ENCODE measurements at places on chromosomes 1 and 21. TPM values are rescaled to one million over a fixed set of nuclear protein-coding genes. Genes with fewer than 3 reads are reported as not detected.

SELP gene
- 5.9 TPM for polyA plus RNA-seq

EPS8L3 gene
- polyA plus RNA-seq, result 0.37 TPM

LDLRAD1 gene
- polyA plus RNA-seq, result not detected

MACF1 gene
- polyA plus RNA-seq, result 287 TPM

FAM72D gene
- polyA plus RNA-seq, result 2.9 TPM

- no peak for DNase-seq
Measured at GRCh38 chr1:90291431-90292216, 296.7 kb downstream of the ZNF326 start.

- no peak for DNase-seq
Measured at GRCh38 chr1:20462397-20462796, 23.6 kb downstream of the CAMK2N1 start.

GRCh38 chr1:205455581-205456382 is at the start of gene BLACAT1:
Gene BLACAT1, minus strand, starts transcription at chr1:205456045.
- no peak for DNase-seq

GRCh38 chr1:43436371-43436770 is 17.4 kb downstream of the HYI start:
- DNase-seq, result no peak

DNA sequence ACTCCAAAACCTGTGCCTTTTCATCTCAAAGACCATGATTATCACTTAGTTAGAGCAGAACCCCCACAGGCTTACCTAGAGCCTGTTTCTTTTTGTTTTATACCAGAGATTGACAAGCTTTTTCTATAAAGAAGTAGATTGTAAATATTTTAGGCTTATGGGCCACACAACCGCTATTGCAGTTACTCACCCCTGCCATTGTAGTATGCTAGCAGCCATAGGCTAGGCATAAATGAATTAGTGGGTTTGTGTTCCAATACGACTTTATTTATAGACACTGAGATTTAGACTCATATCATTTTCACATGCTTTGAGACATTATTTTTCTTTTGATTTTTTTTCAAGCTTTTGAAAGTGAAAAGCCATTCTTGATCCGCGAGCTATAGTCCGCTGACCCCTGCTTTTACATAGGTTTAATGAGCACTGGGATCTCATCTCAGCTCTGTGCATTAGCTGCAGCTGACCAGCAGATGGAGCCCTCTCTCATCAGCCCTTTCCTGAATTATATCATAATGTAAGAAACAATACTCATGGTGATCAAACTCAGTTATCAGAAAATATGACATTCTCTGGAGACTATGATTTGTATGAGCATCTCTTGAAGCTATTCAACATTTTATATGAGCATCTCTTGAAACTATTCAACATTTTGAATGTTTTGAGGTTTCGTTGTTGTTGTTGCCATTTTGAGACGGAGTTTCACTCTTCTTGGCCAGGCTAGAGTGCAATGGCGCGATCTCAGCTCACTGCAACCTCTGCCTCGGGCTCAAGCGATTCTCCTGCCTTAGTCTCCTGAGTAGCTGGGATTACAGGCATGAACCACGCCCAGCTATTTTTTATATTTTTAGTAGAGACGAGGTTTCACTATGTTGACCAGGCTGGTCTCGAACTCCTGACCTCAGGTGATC is 111.9 kb upstream of the L1TD1 start:
- DNase-seq, result no peak

DNA sequence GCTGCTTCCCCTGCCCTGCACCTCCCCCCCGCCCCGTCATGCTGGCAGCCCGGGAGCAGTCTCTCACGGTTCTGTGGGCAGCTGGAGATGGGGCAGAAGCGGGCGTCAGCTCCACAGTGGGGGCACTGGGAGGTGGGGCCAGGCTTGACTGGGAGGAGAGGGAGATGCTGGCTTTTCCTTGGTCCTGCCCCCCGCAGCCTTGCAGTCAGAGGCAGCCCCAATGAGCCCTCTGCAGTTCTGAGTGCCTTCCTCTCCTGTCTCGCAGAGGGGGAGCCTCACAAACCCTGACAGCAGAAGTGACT is 21.7 kb downstream of the ARHGEF10L start:
- no peak for DNase-seq

DNA sequence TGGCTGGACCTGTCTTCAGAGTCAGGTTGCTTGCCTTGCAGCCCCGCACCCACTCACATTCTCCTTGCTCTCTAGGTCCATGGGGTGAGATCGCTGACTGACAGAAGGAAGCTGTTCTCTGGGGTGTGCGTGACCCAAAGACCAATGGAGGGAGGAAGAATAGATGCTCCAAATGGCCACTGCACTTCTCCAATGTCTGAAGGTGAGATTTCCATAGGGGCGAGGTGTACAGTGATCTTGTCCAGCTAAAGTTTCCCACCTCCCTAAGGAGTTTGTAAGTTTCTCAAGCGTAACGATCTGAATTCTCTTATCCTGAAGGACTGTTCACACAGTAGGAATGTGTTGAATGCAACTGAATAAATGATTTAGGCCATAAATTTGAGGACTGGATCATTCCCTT is 211.9 kb upstream of the IRF2BP2 start:
- DNase-seq, result no peak

GRCh38 chr1:9689011-9689706 is 37.6 kb downstream of the PIK3CD start:
- no peak for DNase-seq

GRCh38 chr1:58895082-58895481 is 111.2 kb upstream of the JUN start:
- no peak for DNase-seq

DNA sequence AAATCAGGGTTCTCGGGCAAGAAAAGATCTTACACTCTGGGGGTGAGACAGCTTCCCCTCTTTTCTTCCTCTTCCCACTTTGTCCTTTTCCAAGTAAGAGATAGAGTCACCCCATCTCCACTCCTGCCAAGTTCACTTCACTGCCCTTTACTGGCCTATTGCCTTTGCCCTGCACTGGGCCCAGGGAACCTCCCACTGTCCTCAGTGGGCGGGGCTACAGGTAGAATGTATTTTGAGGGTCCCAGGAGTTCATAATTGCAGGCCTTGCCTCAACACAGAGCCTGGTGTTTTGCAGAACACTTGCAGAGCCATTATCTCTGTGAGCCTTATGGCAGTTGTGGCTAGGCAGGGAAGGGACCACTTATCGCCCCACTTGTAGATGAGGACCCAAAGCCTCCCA is 3.3 kb downstream of the AMPD2 start:
- no peak for DNase-seq

GRCh38 chr1:167706931-167707877 is 14.6 kb upstream of the MPZL1 start:
- no peak for DNase-seq
